ENCODE measurements at places on chromosomes 16 and 17. TPM values are rescaled to one million over a fixed set of nuclear protein-coding genes. Genes with fewer than 3 reads are reported as not detected.

EFTUD2 gene
- 49.8 TPM for total RNA-seq

SECTM1 gene
- 6.3 TPM for total RNA-seq

SMIM36 gene
- total RNA-seq, result not detected

ADAT1 gene
- 12.9 TPM for total RNA-seq

DNA sequence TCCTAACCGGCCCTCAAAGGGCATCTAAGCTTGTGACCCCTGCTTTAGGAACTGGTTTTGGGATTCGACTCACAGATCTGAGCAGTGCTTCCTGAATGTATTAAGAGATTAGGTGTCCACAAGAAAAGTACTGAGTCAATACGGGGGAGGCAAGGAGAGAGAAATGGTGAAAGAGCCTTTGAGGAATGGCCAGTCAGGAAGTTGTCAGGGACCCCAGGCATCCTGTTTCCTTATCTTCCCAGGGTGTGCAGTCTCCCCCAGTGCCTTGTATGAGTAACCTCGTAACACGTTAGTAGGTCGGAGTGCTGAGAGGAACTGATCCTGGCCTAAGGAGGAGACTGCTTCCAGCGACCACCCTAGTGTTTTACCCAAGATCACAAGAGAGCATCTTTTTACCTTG is 16.4 kb upstream of the TMED6 start:
- no peak for DNase-seq
- no peaks in the 10 kb centered on the region for H3K27me3 ChIP-seq
- H3K27ac ChIP-seq, result no peak overlapping the region
- no peaks in the 10 kb centered on the region for H3K36me3 ChIP-seq
- H3K4me1 ChIP-seq, result no peaks in the 10 kb centered on the region

RNF222 gene
- not detected for total RNA-seq

TBC1D3E gene
- total RNA-seq, result not detected

VMO1 gene
- total RNA-seq, result not detected

- no peaks in the 10 kb centered on the region for H3K27me3 ChIP-seq
- DNase-seq, result no peak
- H3K4me1 ChIP-seq, result peaks cover 9% of the 10 kb centered on the region
- H3K36me3 ChIP-seq, result no peaks in the 10 kb centered on the region
These were observed 51.5 kb upstream of the ZNF469 start for GRCh38 chr16:88330971-88331890.

DNA sequence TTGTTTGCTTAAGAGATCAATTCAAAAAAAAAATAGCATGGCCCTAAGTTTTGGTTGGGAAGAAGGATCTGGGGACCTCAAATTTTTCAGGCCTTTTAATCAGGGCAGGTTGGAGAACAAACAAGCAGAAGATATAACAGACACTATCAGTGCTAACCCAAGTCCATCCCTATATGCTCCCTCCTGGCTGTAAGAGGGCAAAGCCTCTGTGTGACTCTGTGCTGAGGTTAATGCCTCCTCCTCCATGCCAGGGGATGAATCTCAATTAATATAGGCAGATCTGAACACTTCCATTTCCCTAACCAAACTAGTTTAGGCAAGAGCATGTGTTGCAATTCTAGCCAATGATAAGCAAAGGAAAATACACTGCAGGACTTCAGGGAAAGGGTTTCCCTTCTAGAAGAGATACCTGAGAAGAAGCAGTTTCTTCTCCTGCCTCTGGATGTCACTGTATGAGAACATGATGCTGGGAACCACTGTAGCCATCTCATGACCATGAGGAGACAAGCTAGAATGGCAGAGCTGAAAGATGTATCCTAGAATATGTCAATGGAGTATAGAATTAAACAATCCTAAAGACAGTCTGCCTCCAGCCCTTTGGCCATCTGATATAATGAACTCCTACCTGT is 76.0 kb downstream of the CHD9NB start:
- H3K36me3 ChIP-seq, result no peaks in the 10 kb centered on the region
- H3K27me3 ChIP-seq, result no peaks in the 10 kb centered on the region
- DNase-seq, result no peak
- no peak overlapping the region for H3K4me3 ChIP-seq
- H3K27ac ChIP-seq, result no peak overlapping the region

GRCh38 chr16:12061336-12062055 is 85.0 kb downstream of the SNX29 start:
- DNase-seq, result no peak
- H3K27me3 ChIP-seq, result no peaks in the 10 kb centered on the region
- no peak overlapping the region for H3K4me3 ChIP-seq
- no peak overlapping the region for H3K27ac ChIP-seq
- H3K36me3 ChIP-seq, result no peaks in the 10 kb centered on the region

CD300LB gene
- not detected for total RNA-seq

WFDC1 gene
- 2.3 TPM for total RNA-seq

DNA sequence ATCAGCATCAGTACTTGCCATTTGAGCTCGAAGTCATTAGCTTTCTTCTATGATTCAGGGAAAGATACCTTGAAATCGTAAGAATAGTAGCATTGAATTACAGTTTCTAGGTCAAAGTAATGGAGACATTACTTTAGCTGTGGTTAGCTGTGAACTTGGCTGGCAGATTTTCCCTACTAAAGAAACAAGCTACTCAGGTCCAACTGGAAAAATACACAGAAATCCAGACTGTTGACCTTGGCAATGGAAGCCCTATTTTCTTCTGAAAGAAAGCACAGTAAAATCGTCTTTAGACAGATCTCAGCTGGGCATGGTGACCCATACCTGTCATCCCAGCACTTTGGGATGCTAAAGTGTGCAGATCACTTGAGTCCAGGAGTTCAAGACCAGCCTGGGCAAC is 13.4 kb upstream of the DNAJA2 start:
- H3K4me3 ChIP-seq, result no peak overlapping the region
- H3K27me3 ChIP-seq, result no peaks in the 10 kb centered on the region
- DNase-seq, result no peak
- peaks cover 6% of the 10 kb centered on the region for H3K4me1 ChIP-seq
- no peaks in the 10 kb centered on the region for H3K36me3 ChIP-seq

DNA sequence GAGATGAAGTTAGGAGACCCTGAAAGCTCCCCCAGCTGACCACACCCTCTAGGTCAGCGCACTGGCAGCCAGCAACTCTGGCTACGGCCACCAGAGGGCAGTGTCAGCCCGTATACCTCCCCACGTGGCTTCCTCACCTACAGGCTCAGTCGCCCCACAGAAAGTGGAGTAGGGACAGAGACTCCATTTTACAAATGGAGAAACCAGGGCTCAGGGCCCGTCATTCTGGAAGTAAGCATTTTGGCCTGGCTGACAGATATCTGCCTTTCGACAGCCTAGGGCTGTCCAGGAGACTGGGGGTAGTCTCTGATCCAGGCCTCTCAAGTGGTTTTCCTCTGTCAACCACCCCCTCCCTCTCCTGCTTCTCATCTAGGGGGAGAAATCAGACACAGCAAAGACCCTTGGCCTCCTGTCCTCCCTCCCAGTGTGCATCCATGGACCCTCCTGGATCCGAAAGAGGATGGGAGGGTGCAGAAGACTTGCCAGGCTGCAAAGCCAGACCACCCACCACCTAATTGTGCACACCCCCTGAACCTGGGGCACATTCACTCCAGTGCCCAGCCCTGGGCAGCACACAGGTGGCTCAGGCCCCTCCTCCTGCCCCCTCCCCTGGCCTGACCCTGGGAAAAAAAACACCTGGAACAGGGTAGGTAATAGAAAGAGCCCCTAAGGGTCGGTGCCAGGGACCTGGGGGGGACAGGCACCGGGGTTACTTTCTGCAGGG is 3.8 kb upstream of the HAP1 start:
- no peak overlapping the region for H3K4me3 ChIP-seq
- no peak overlapping the region for H3K27ac ChIP-seq
- H3K36me3 ChIP-seq, result no peaks in the 10 kb centered on the region
- DNase-seq, result peak; percentile 90

All from body of pancreas (tissue), 4 donors.